ENCODE measurements at places on chromosomes 16 and 17.

GRCh38 chr16:77738706-77739558, 16.6 kb downstream of the NUDT7 start:
- DNase-seq = no peak

DNA sequence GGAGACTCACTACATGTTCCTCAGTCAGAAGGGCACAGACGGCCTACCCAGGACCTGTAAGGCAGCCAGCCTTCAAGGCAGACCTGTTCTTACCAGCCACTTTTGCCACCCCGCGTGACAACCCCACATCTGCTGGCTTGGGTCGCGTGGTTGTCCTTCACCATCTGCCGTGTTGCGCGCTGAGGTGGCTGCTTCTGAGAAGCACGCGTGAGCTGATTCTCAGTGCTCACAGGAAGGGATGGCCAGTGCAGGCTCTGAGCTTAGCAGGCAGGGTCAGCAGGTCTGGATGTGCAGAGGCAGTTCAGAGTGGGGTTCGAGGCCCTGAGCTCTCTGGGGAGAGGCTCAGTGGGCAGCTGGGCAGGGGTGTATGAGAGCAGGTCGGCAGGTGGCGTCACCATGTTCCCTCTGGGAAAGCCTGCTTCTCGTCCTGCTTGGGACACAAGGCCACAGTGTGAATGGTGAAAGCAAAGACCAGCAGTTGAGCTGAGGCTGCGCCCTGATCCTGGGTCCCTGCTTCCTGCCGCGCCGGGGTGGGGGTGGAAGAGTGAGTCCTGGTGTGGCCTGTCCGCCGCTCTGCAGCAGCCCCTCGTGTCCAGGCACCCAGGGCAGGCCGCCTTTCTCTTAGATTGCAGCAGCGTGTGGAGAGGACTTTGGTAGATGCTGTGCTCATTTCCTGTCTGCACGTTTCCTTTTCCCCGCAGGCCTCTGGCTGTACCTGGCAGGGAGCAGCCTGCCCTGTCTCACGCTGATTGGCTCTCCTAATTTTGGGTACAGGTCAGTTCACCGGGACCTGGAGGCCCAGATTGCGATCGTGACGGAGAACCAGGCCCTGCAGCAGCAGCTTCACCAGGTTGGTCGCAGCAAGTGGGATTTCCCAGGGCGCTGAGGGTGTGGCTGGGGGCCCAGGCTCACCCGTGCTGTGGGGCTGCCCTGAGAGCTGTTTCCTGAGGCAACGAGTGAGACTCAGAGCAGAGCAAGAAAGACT, 36.0 kb downstream of the PGS1 start:
- no peak for DNase-seq

DNA sequence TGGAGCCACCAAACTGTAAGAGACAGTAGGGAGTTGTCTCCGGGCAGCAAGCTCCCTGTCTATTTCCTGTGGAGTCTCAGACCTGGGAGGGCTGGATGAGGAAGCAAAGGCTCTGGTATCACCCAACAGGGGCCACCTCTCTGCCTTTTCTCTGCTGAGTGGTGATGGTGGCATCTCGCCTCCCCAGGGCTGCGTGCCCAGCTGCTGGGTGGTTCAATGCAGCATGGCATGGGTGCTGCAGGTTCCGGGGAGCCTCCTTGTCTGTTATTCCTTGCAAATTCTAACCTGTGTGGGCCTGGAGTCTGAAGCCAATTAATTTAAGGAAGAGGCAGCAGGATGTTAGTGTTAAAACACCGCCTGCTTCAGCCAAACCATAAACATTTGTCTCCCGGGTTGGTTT, 78.2 kb downstream of the CCDC182 start:
- peak; percentile 37 for DNase-seq

GRCh38 chr17:47841488-47842291, 617 bp upstream of the SCRN2 start:
- no peak for DNase-seq

- no peak for DNase-seq
Measured at GRCh38 chr17:32688221-32688620, 188.7 kb downstream of the MYO1D start.

Data from ecto neural progenitor cell (in vitro differentiated cells).